Neural crest cell (in vitro differentiated cells): ENCODE measurements at places on chromosomes 2 and 18. TPM values are rescaled to one million over a fixed set of nuclear protein-coding genes. Genes with fewer than 3 reads are reported as not detected.

DNA sequence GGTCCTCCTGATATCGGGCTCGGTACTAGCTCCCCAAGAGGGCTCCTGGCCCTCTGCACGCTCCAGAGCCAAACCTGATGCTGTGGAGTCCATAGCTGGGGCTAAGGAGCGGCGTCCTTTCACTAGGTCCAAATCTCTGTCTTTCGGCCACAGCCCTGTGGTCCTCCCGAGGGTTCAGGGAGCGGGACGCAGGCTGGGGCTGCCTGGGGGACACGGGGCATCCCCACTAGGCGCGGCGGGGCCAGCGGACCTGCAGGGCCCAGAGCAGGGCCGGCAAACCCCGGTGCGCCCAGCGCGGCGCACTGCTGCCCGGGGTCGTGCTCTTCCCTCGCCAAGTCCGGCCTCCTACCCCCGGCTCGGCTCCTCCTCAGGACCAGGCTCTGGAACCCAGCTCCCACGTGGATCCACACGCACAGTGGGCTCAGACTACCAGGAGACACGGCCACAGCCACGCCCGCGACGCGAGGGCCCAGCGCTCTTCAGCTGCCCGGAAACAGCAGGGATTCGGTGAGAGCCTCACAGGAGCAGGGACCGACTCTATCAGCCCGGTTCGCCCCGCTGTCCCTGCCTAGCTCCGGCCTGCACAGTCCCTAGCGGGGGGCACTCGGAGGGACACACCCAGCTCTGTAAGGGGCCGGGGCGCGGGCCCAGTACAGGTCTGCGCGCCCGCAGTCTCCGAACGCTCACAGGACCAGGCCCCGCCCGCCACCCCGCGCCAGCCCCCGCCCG, 593 bp downstream of the ZNF514 start:
- DNase-seq: peak; percentile 18
- H3K4me3 ChIP-seq: peak overlapping the region; percentile 89
- peaks cover 28% of the 10 kb centered on the region for H3K36me3 ChIP-seq
- H3K4me1 ChIP-seq: peaks cover 16% of the 10 kb centered on the region
- H3K27ac ChIP-seq: no peak overlapping the region

DNA sequence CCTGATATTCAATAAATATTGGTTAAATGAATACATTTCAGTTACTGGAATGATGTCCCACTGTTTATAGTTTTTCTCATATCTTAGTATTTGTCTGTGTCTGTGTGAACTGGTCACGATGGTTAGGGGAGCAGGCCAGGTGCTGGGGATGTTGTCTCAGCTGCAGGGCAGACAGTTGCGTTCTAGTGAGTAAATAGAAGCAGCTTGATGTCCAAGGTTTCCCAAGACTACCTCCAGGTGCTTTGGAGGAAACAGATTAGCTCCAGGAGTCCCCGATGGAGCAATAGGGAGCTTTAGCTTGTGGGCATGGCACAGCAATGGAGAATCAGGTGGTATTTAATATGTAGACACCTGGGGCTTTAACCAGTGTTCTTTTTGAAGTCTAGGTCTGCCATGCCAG, 75.5 kb downstream of the GULP1 start:
- no peak overlapping the region for H3K4me3 ChIP-seq
- no peaks in the 10 kb centered on the region for H3K27me3 ChIP-seq
- H3K4me1 ChIP-seq: peaks cover 6% of the 10 kb centered on the region
- peaks cover 4% of the 10 kb centered on the region for H3K36me3 ChIP-seq

Gene ACVR1C
- 0.09 and 0.26 TPM in 2 replicates for total RNA-seq

Gene CD28
- not detected in 2 replicates for total RNA-seq

Gene PROM2
- 1.8 and 2.7 TPM in 2 replicates for total RNA-seq

GRCh38 chr18:74895686-74896085, 298.0 kb downstream of the ZNF407 start:
- no peak for DNase-seq
- no peak overlapping the region for H3K4me3 ChIP-seq
- no peaks in the 10 kb centered on the region for H3K27me3 ChIP-seq
- H3K27ac ChIP-seq: no peak overlapping the region
- H3K4me1 ChIP-seq: peaks cover 45% of the 10 kb centered on the region
- peaks cover 3% of the 10 kb centered on the region for H3K36me3 ChIP-seq

- H3K4me1 ChIP-seq: peaks cover 13% of the 10 kb centered on the region
- H3K27ac ChIP-seq: no peak overlapping the region
- no peaks in the 10 kb centered on the region for H3K36me3 ChIP-seq
- H3K4me3 ChIP-seq: no peak overlapping the region
- DNase-seq: no peak
Measured at GRCh38 chr2:45741161-45741850, 89.8 kb downstream of the PRKCE start.

DNA sequence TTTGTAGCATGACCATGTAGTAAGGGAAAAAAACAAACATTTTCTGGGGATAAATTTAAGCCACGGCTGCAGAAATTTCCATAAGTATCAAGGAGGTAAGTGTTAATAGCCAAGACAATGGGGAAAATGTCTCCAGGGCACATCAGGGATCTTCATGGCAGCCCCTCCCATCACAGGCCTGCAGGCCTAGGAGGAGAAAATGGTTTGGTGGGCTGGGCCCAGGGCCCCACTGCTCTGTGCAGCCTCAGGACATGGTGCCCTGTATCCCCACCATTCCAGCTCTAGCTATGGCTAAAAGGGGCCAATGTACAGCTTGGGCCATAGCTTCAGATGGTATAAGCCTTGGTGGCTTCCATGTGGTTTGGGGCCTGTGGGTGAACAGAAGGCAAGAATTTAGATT, 271.8 kb downstream of the PID1 start:
- no peaks in the 10 kb centered on the region for H3K4me1 ChIP-seq
- no peak for DNase-seq
- H3K4me3 ChIP-seq: no peak overlapping the region
- H3K27ac ChIP-seq: no peak overlapping the region
- peaks cover 3% of the 10 kb centered on the region for H3K27me3 ChIP-seq
- H3K36me3 ChIP-seq: peaks cover 6% of the 10 kb centered on the region

GRCh38 chr2:6452702-6453481, 412.8 kb downstream of the CMPK2 start:
- no peaks in the 10 kb centered on the region for H3K27me3 ChIP-seq
- H3K4me3 ChIP-seq: no peak overlapping the region
- H3K36me3 ChIP-seq: peaks cover 28% of the 10 kb centered on the region
- H3K4me1 ChIP-seq: peaks cover 28% of the 10 kb centered on the region

DNA sequence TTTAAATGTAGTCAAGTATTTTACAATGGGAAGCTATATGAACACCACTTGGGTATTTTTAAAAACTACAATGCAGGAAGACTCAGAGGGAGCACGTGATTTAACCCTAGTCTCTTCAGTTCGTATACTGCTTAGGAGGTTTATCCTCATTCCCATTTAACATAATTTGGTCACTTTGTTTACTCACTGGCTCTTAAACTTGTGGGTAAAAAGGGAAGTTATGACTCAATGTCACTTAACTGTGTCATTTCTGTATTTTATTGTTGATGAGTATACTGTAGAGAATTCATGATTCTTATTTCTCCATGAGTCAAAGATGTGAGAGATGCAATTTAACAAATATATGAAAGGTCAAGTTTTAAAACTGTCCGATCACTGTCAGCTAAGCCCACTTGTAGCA, 48.2 kb downstream of the SLC66A3 start:
- DNase-seq: no peak
- no peak overlapping the region for H3K27ac ChIP-seq

Gene CCDC74B
- 12.6 and 13.9 TPM in 2 replicates for total RNA-seq

DNA sequence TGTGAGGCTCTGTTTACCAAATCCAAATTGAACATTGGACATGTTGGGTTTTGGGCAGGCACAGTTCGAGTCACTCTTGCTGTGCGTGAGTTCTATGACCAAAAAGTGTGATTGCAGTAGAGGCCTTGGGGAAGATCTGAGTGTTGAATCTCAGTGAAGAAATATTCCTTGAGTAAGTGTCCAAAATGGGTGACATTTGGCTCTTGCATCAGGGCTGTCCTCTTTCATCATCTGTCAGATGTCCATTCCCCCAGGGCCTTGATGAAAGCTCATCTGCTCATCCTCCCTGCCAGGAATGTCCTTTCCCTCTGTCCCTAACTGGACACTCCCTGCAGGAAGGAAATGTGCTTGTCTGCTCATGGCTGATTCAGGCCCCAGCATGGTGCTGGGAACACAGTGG, 6.4 kb upstream of the SFTPB start:
- H3K4me1 ChIP-seq: no peaks in the 10 kb centered on the region
- H3K27ac ChIP-seq: no peak overlapping the region
- H3K36me3 ChIP-seq: no peaks in the 10 kb centered on the region
- no peaks in the 10 kb centered on the region for H3K27me3 ChIP-seq
- DNase-seq: no peak

DNA sequence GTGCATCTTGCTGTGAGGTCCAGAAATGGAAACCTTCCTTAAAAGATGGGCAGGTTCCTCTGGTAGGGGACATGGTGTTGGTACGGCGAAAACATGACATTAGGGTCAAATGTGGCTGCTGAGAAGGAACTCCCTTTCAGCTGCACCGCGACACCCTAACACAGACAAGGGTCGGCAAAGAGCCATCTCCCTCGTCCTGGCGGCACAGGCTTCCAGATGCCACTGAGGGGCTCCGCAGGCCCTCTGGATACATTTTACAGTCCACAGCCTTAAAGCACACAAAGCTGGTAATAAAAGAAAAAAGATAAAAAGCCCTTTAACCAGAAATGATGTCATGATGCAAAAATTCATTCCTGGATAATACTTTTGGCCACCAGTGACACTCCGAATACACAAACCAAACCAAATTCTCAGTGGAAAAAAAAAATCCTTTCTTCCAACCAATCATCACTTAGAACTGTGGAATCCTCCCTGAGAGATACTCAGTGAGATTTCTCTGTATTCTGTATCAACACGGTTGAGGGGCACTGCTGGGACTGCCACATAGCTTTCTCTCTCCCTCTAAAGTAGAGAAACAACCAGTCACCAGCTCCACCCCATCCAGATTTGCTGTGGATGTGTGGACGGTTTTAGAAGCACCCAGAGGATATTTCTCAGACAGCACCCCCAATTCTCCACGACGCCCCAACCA, 174.8 kb downstream of the HDAC4 start:
- H3K27me3 ChIP-seq: no peaks in the 10 kb centered on the region
- H3K27ac ChIP-seq: peak overlapping the region; percentile 43
- no peak overlapping the region for H3K4me3 ChIP-seq

- no peaks in the 10 kb centered on the region for H3K4me1 ChIP-seq
- no peak overlapping the region for H3K4me3 ChIP-seq
- DNase-seq: no peak
- no peaks in the 10 kb centered on the region for H3K27me3 ChIP-seq
- no peaks in the 10 kb centered on the region for H3K36me3 ChIP-seq
Measured at GRCh38 chr2:199764273-199764800, 86.7 kb downstream of the FTCDNL1 start.

DNA sequence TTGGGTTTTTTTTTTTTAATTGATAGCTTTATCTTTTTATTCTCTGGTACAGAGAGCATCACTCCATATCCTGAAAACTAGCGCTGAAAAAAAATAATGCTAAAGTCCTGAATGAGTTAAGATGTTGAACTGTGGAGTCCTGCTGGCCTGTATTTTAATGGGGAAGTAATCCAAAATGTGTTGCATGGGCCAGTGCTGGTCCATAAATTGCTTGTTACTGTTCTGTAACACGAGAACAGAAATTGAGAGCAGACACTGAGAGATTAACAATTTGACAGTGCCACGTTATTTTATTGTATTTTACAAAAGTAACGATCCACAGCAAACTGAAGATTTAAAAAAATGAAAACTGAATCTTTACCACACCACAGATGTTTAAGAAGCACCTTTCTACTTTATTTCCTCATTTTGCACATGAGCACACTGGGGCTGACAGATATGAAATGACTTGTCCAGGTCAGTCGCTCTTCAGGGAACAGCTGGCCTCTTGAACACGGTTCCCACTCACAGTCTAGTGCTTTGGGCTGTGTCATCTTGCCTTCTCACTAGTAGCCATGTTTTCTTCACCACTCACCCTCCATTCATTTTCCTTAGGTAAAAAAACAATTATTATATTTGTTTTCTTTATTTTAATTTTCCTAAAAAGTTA, 35.3 kb downstream of the ZCCHC2 start:
- DNase-seq: no peak
- H3K4me1 ChIP-seq: no peaks in the 10 kb centered on the region
- H3K4me3 ChIP-seq: no peak overlapping the region

Gene RNU2-63P
- 24.6 and 25.1 TPM in 2 replicates for total RNA-seq

- H3K27me3 ChIP-seq: no peaks in the 10 kb centered on the region
- H3K4me3 ChIP-seq: no peak overlapping the region
- peak overlapping the region; percentile 1 for H3K27ac ChIP-seq
- no peak for DNase-seq
Measured at GRCh38 chr2:201960305-201960704, 73.3 kb upstream of the FZD7 start.

Gene ANKRD62
- total RNA-seq: not detected in 2 replicates

GRCh38 chr2:240525802-240526201, 32.0 kb downstream of the ANKMY1 start:
- H3K27ac ChIP-seq: no peak overlapping the region
- peaks cover 75% of the 10 kb centered on the region for H3K36me3 ChIP-seq
- H3K4me1 ChIP-seq: peaks cover under 1% of the 10 kb centered on the region

GRCh38 chr2:44325897-44326296, 35.4 kb downstream of the PREPL start:
- no peaks in the 10 kb centered on the region for H3K4me1 ChIP-seq
- H3K27me3 ChIP-seq: no peaks in the 10 kb centered on the region
- no peak overlapping the region for H3K4me3 ChIP-seq
- peaks cover 16% of the 10 kb centered on the region for H3K36me3 ChIP-seq
- DNase-seq: no peak
- H3K27ac ChIP-seq: no peak overlapping the region

GRCh38 chr2:24418166-24418841, 58.0 kb upstream of the ITSN2 start:
- H3K4me1 ChIP-seq: no peaks in the 10 kb centered on the region
- H3K36me3 ChIP-seq: no peaks in the 10 kb centered on the region
- no peak overlapping the region for H3K27ac ChIP-seq
- H3K4me3 ChIP-seq: no peak overlapping the region
- no peak for DNase-seq
- H3K27me3 ChIP-seq: no peaks in the 10 kb centered on the region

- H3K27me3 ChIP-seq: no peaks in the 10 kb centered on the region
- peaks cover 9% of the 10 kb centered on the region for H3K36me3 ChIP-seq
- DNase-seq: no peak
- H3K27ac ChIP-seq: no peak overlapping the region
- H3K4me3 ChIP-seq: no peak overlapping the region
- H3K4me1 ChIP-seq: no peaks in the 10 kb centered on the region
Measured at GRCh38 chr2:31267437-31268120, 33.6 kb downstream of the EHD3 start.

GRCh38 chr18:46596119-46596518, 60.9 kb downstream of the LOXHD1 start:
- H3K27me3 ChIP-seq: peaks cover 3% of the 10 kb centered on the region
- no peak for DNase-seq
- no peak overlapping the region for H3K4me3 ChIP-seq
- no peaks in the 10 kb centered on the region for H3K4me1 ChIP-seq
- no peak overlapping the region for H3K27ac ChIP-seq
- no peaks in the 10 kb centered on the region for H3K36me3 ChIP-seq

GRCh38 chr2:71465356-71465755, 12.0 kb downstream of the DYSF start:
- H3K36me3 ChIP-seq: no peaks in the 10 kb centered on the region
- H3K4me1 ChIP-seq: peaks cover 12% of the 10 kb centered on the region
- H3K4me3 ChIP-seq: no peak overlapping the region

- H3K4me1 ChIP-seq: no peaks in the 10 kb centered on the region
- H3K36me3 ChIP-seq: peaks cover 15% of the 10 kb centered on the region
- no peak overlapping the region for H3K4me3 ChIP-seq
- no peaks in the 10 kb centered on the region for H3K27me3 ChIP-seq
Measured at GRCh38 chr18:62045316-62045715, 141.5 kb downstream of the PIGN start.

GRCh38 chr2:163647300-163647699, 88.5 kb downstream of the FIGN start:
- no peaks in the 10 kb centered on the region for H3K27me3 ChIP-seq
- no peak for DNase-seq
- H3K36me3 ChIP-seq: no peaks in the 10 kb centered on the region
- no peak overlapping the region for H3K27ac ChIP-seq

Gene CFAP221
- total RNA-seq: 2.0 and 3.0 TPM in 2 replicates

- no peak overlapping the region for H3K4me3 ChIP-seq
- DNase-seq: no peak
Measured at GRCh38 chr2:29401994-29402393, 286.8 kb downstream of the CLIP4 start.
